Natural killer cell (primary cell): ENCODE measurements at places on chromosomes 13 and 19. TPM values are rescaled to one million over a fixed set of nuclear protein-coding genes. Genes with fewer than 3 reads are reported as not detected.

- DNase-seq = no peak
Observed at GRCh38 chr19:35090506-35091214, 25.0 kb upstream of the FXYD3 start.

DNA sequence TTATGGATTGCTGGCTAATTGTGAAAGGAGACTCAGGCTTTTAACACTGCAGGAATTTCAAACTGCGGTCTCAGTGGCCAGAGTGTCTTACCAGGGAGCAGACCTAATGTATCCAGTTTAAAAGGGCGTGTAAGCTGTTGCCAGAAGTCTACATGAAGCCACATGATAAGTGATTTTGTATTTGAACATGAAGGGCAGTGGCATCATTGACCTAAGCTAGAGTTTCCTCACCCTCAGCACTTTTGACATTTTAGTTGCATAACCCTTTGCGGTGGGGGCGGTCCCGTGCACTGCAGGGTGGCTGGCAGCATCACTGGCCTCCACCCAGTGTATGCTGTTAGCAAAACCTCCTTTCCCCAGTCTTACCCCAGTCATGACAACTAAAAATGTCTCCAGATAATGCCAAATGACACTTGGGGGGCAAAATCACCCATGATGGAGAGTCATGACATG lies 23.7 kb upstream of the GPR18 start:
- DNase-seq = peak; percentile 79

The SKA3 gene
- total RNA-seq = 1.4 TPM

DNA sequence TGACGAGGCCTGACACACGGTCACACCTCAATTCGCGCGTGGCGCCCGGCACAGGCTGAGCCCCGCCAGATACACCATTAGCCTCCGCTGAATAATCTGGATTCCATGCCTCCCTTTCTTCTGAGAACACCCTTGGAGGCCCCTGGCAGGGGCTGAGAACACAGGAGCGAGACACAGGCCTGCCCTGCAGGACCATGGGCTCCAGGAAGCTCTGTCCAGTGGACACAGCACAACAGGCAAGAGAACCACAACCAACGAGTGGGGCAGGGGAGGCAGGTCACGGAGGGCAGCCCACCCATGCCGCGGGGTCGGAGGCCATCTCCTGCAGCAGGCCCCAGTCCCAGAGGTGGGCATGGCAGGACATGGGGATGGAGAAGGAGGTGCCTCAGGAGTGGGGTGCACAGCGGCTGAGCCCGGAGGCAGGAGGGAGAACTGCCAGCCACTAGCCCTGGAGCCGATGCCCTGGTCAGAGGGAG lies 75.8 kb upstream of the C13orf46 start:
- no peak for DNase-seq

The ZNF540 gene
- total RNA-seq = 6.4 TPM

DNA sequence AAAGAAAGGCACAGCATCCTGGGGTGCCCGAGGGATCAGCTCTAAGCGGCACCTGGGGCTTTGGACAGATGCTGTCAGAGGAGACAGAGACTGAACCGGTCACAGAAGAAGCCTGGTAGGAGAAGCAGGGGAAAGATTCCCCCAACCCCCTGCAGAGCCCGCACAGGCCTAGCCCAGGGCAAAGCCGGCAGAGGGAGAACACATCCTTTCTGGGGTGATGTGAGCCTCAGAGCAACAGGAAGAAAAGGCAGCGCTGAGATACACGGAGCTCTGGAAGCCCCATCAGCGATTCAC lies 101.2 kb downstream of the CRYL1 start:
- DNase-seq = no peak
